ENCODE measurements at places on chromosomes 16 and 17. TPM values are rescaled to one million over a fixed set of nuclear protein-coding genes. Genes with fewer than 3 reads are reported as not detected.

Gene GH1
- not detected for total RNA-seq

Gene FOXO3B
- total RNA-seq = 16.8 TPM

Gene MMP25
- 0.12 TPM for total RNA-seq

Gene BOLA2B
- total RNA-seq = 65.0 TPM

Gene CHST6
- 1.3 TPM for total RNA-seq

Gene PRAC2
- not detected for total RNA-seq

Gene MMP15
- 3.6 TPM for total RNA-seq

Gene KRT28
- total RNA-seq = not detected

Gene ZNF598
- 30.8 TPM for total RNA-seq

Gene KRTAP9-4
- not detected for total RNA-seq

Gene TERB1
- total RNA-seq = 0.16 TPM

Gene ABAT
- 12.4 TPM for total RNA-seq

Gene KRTAP1-1
- total RNA-seq = not detected

Gene ENPP7
- not detected for total RNA-seq

Gene RARA
- 25.0 TPM for total RNA-seq

Gene CCDC200
- total RNA-seq = not detected

Gene LAT
- total RNA-seq = 0.49 TPM

Gene ZNF205
- total RNA-seq = 21.1 TPM

Gene KRTAP16-1
- not detected for total RNA-seq

Gene CFAP119
- total RNA-seq = 0.36 TPM

Gene ITGA2B
- total RNA-seq = 0.36 TPM

Gene CRHR1
- not detected for total RNA-seq

Gene EPX
- not detected for total RNA-seq

Gene C16orf54
- 1.3 TPM for total RNA-seq

Gene RANGRF
- total RNA-seq = 15.5 TPM

Gene JPH3
- total RNA-seq = not detected

Gene TBC1D3H
- total RNA-seq = not detected

Gene CD19
- not detected for total RNA-seq

Gene RETREG3
- 136 TPM for total RNA-seq

Gene EFNB3
- total RNA-seq = 5.2 TPM

Gene ABI3
- 3.4 TPM for total RNA-seq

Gene KCNJ2
- 9.0 TPM for total RNA-seq

Gene NCOR1
- total RNA-seq = 118 TPM

Gene MGAT5B
- total RNA-seq = 2.6 TPM

Gene TBC1D3E
- not detected for total RNA-seq

Gene GPR139
- total RNA-seq = not detected

Gene NEUROD2
- not detected for total RNA-seq

Gene GSG1L
- not detected for total RNA-seq

Gene OR2C1
- 0.16 TPM for total RNA-seq

Gene TSNAXIP1
- 0.49 TPM for total RNA-seq

Gene PLD6
- total RNA-seq = 5.0 TPM

Gene ALOX15B
- total RNA-seq = not detected

Gene CORO6
- 12.4 TPM for total RNA-seq

Gene SLC13A5
- total RNA-seq = not detected

Gene BCL6B
- total RNA-seq = 0.16 TPM

Gene HOXB8
- total RNA-seq = not detected

Gene TEKT1
- total RNA-seq = not detected

Gene SLFN12L
- total RNA-seq = not detected

All from hair follicle dermal papilla cell (primary cell).